HEK293T (cell line): ENCODE measurements at places on chromosomes 4 and X.

DNA sequence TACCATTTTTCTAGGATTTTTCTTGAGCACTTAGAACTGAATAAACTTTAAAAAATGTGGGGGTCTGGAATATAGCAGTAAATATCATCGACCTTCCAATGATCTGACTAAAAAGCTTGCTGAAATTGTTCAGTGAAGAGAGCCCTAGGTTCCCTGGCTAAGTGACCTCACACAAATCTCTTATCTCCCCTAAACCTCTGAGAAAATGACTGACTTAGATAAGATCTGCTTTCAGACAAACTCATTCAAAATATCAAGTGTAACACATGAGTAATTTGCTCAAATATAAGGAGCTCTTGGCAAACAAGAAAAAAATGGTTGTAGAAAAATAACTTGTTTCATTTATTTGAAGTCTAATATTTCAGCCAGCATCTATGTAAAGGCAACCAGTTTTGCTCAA, 441.7 kb upstream of the SLIT2 start:
- no peak for DNase-seq

GRCh38 chr4:108345862-108346817, 177.4 kb upstream of the LEF1 start:
- no peak for DNase-seq

DNA sequence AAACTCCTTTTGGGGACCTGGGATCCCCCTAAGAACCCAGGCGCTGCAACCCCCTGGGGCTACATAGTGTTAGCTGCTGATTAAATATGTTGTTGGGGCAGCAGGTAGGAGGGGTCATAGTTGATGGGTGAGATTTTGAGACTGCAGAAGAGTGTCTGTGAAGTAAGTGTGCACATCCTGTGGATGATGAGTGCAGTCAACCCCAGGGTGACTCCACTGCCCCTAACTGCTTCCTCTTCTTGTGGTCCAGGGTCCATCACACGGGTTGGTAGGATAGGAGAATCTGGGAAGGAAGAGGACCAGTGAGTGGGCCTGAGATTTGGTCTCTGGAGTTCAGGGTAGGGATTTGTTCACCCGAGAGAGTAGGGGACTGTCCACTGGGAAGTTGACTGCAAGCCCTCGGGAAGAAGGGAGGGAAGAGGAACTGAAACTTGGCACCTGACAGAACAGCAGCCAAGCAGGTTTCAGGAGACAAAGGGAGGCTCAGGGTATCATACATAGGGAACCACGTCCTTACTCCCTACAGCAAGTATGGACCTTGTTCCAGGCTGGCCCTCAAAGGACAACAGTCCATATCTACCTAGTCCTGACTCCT, 8.5 kb downstream of the DLG3 start:
- no peak for DNase-seq

DNA sequence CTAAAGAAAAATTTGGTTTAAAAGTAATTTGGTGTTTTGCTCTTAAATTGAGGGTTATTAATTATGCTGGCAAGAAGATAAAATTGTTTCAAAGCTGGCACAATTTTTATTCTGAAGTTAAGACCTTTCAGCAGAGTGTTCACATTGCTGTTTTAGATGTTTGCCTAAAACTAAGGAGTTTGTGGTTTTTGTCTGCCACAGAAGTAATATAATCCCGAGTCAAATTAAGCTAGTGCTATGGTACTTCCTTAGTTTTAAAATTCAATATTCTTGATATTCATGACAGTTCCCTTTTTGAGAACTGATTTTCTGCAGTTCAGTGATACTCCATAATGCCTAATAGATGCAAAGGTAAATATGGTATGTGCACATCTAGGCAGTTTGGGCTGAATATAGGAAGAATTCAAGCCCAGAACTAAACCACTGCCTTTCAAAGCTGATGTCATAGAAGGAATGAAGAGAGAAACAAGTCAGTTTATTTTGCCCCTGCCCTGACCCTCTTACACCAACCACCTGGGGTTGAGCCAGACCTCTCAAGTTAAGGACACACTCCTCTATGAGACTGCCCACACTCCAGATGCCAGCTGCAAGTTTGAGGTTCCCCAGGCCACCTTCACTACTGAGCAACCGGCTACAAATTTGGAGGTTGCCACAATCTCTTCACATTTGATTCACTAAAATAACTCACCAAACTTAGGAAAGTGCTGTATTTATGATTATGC, 32.1 kb upstream of the VEGFC start:
- DNase-seq, result no peak

DNA sequence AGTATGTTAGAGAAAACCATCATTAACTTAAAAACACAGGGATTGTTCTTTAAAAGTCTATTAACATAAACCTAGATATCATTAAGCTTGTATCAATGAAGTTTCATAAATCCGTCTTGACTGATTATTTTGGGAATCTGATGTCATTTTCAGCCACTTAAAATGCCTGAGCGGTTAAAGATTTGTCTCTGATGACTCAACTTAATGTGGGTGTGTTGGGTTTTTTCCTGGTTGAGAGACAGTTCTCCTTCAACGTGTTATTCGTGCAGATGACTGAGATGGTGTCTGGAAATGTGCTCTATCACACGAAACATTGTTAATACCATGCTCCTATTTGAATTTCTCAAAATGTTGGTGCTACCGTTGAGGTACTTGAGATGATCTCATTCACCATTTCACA, 227.3 kb upstream of the TENM3 start:
- no peak for DNase-seq

DNA sequence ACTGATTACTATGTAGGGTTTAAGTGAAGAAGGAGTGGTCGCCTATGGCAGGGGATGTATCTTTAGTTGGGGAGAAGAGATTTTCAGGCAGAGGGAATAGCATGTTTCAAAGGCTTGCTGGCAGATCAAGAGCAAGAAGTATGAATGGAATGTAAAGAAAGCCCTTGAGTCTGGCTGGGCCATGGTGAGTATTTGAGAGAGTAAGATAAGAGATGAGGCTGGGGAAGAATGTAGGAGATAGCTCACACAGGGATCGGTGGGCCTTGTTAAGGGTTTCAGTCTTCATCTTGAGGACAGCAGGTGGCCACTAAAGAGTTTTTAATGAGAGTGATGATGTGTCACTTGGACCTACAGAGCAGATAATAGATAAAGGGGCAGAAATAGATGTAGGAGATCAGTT, 319.1 kb upstream of the RPS6KA3 start:
- DNase-seq, result no peak

- no peak for DNase-seq
Observed at GRCh38 chr4:78756776-78757175, 19.4 kb upstream of the BMP2K start.

DNA sequence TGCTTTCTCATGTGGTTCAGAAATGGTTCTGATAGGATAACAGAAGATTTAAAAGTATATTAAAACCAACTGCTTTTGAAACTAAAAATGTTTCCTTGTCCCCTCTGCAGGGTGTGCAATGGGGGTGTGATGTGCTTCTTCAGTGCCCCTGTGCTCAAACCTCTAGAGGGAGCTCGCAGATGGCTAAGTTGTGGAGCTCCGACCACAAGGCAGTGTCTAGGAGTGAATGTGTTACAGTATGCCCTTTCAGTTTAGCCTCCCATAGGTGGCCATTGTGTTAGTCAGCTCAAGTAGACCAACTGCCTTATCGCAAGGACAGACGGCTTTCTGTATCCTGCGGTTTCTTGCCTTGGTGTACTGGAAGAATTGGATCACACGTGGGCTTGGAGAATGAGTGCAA, 130.5 kb downstream of the TENT5D start:
- peak; percentile 26 for DNase-seq

DNA sequence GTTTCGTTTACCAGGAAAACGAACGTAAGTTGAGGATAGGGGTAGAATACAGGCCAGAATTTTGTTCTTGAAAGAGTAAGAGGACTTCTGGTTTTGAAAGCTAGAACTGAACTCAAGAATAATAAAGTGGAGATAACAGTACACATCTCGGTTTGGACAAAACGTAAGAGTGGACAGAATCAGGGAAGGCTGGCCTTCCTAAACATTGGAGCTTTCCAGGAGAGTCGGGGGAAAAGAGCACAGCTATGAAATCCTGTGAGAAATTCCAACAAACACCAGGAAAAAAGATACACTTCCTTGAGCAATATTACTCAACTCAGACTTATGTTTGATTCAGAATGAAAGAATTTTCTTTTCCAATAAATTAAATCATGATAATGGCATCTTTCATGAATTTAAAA, 1.2 kb downstream of the CTSO start:
- no peak for DNase-seq

GRCh38 chr4:13413729-13414437, 70.3 kb downstream of the RAB28 start:
- no peak for DNase-seq

- DNase-seq, result no peak
Observed at GRCh38 chrX:72258174-72258573, 18.9 kb downstream of the RPS4X start.

DNA sequence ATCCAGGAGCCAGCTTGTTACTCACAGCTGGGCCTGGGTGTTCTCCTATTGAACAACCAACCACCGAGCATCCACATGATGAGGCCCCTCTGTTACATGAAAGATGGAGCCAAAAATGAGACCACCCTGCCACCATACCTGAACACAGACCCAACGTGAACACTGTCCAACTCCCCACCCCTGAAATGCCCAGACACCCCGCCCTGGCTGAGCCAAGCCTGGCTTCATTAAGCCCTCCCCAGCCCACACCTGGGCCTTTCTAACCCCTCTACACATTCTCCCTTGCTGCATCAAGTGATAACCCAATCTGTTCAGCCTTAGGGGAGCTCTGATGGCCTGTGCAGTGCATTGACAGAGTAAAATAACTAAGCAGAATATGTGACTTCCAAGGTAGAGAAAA, 80.7 kb downstream of the EVC start:
- no peak for DNase-seq

DNA sequence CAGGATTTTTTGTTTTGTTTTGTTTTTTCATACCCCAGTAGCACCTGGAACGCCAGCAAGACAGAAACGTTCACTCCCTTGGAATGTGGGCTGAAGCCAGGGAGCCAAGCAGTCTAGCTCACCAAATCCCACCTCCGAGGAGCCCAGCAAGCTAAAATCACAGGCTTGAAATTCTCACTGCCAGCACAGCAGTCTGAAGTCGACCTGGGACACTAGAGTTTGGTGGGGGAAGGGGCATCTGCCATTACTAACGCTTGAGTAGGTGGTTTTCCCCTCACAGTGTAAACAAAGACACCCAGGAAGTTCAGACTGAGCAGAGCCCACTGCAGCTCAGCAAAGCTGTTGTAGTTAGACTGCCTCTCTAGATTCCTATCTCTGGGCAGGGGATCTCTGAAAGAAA, 99.6 kb upstream of the FGF16 start:
- DNase-seq, result no peak

DNA sequence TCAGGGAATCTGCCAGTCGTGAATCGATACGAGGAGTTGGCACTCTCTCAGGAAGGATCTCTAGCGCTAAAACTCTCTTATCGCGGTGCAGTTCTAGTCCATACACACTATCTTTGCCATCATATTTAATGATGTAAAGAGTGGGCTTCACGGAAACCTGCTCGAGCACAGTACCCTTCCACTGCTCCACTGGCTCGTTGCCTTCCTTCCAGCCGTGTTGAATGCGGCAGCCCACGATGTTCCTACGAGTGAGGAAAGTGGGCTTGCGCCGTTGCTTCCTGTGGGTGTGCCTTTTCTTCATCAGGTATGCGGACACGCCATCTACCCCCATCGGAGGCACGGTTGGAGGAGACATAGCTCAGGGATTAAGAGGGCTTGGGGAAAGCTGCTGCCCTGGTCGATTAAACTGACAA, 661 bp downstream of the SPIN4 start:
- DNase-seq, result peak; percentile 19
